ENCODE measurements at places on chromosomes 2 and 18.

DNA sequence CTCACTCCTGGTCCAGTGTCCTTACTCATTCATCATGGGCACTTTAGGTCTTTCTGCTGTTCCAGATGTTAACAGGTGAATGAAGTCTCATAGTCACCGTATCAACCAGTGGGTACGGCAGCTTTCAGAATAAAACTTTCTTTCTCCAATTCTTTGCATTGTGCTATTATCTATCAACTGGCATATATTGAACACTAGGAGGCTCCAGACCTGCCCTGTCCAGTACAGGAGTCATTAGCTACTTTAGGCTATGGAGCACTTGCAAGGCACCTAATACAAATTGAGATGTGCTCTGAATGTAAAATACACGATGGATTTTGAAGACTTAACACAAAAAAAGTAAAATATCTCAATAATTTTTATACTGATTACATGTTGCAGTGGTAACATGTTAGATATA is 43.2 kb upstream of the NEB start:
- peak; percentile 11 for DNase-seq

DNA sequence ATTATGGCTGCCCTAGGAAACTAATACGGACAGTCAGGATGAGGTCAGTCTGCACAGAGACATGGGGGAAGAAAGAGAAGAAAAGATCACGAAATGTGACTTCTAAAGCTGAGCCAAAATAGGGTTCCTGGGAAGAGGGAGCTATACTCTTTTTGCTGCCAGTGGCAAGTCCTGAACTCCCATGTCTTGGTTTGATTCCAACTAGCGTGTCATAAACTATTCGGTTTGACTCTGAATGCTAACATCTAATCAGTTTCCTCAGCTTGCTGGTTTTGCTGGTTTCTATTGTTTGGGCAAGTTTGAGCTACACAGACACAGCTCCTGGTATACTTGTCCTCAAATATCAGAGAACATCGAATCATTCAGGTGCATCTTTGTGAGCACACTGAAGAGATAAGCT is 80.5 kb upstream of the CYP1B1 start:
- no peak for DNase-seq

- DNase-seq = no peak
Observed at GRCh38 chr2:57878171-57878865, 168.3 kb upstream of the VRK2 start.

DNA sequence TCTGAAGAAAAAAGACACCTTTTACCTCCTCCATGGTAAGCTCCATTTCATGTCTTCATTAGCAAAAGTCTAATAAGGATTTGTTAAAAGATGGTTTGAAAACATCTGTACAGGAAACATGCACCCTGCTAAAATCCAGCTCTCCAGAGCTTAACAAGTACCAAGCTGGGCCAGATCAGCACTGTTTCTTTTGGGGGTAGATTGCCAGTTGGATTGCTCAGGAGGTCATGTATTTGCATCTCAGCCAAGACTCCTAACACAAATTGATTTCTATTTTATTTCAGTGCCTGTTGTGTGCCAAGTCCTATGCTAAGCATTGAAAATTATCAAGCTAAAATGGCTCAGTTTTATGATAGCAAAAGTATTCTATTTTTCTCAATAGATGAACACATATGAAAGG is 3.4 kb upstream of the TMEM182 start:
- DNase-seq = no peak

- DNase-seq = no peak
Observed at GRCh38 chr2:40108851-40109250, 329.8 kb upstream of the THUMPD2 start.

DNA sequence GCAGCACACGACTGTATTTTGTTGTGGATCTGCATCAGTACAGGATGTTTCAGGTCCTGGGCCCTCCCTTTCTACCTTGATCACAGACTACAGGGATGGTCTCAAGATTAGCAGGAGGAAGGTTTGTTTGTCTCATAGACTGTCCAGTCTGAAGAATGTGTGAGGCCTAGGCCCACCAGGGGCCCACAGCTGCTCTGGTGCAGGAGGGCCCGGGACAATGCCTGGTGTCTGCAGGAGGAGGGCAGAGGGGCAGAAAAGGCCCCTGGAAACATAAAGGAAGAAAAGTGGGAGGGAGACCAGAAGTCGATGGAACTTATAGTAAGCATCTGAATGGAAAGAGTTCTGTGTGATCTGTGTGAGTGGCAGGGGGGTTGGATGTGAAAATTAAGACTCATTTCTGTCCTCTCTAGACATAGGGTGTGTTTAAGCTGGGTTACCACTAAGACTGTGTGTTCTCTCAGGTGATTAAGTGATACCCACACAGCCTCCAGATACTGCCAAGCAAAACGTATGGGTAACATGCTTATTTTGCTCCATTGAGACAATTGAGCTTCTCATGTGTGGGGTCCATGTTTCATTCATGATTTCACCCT is 33.4 kb upstream of the LPIN2 start:
- DNase-seq = no peak

DNA sequence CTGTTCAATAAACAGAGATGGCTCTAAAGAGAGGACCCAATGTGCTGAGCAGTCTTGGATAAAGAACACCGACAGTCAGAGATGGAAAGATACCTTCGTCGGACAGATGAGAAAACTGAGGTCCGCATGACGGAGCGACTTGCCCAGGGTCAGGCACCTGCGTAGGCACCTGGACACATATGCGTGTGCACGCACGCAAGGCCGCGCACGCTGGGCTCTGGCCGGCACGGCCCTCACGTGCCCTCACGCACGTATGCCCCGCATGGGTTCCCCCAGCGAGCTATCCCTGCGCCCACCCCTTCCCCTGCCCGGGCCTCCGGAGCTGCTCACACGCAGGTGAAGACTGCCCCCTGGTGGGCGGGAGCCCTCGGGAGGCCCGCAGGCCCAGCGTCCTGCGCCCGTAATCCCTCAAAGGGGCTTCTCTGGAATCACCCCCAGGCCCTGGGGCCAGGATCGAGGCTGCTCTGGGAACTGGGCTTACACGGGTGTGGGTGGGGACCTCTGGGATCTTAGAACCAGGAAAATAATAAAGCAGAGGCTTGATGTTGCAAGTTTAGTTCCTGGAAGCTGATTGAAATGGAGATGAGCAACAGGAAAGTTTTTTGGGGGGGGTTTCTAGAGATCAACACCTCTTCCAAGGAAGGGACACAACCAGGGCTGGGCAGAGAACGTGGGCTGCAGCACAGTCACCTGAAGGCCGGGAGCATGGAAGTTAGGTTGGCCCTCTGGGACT is 246.3 kb downstream of the TNS1 start:
- DNase-seq = peak; percentile 67

GRCh38 chr2:42268528-42269151 is 92.4 kb downstream of the COX7A2L start:
- DNase-seq = peak; percentile 20

DNA sequence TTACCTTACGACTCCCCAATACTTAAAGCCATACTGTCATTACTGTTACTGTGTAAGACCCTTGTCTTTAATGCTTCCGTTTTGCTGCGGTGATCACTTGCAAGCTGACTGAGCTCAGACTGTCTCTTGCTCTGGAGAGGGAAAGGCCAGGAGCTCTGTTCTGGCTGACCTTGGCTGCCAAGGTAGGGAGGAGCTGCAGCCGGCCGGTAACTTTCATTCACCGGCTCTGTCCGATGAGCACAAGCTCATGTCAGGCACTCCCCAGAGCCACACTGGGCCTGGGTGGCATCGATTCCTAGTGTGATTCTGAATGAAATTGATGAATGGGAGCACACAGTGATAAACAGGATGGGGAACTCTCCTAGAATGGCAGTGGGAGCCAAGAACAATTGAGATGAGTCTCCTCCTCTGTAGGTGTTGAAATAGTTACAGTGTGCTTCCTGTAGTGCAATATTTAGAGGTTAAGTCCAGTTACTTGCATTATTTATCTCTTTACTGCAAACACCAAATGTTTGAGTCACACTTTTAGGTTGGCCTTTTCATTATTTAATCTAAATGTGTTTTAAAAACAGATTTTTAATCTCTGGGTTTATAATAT is 100.9 kb downstream of the ATP9B start:
- DNase-seq = peak; percentile 24

DNA sequence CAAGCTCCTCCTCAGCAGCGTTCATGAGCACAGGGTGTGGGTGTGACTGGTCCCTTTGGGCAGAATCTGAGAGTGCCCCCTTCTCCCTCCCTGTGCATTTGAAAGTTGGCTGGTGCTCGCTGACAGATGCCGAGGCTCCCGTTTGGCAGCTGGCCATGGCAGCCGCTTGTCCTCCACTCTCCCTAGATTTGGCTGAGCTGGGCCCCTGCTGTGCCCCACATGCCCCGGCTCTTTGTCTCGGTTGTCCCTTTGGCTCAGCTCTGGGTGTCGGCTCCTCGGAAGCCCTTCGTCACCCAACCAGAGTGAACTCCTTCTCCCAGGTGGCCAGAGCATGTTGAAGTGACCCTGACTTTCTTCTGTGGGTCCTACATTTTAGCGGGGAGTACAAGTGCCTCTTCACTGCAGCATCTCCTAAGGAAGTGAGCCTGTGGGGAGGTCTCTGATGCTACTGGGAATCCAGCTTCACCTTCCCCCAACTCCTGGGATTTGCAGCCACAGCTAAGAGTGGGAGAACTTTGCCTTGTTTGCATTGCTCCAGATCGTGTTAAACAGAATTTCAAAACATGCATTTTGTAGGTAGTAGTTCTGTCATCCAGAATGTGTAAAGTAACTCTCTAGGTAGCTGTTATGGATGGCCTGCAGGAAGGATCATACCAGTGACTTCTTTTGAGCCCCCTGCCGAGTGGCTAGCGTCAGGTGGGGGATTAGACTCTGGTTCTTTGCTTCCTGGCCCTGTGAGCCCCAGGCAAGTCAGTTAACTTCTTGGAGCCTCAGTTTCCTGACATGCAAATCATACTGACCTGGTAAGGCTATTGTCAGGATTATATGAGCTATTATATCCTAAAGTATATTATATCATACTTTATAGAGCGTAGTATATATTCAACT is 24.2 kb downstream of the HPCAL1 start:
- DNase-seq = no peak

GRCh38 chr2:234953116-234954031 is 1.6 kb downstream of the SH3BP4 start:
- no peak for DNase-seq

DNA sequence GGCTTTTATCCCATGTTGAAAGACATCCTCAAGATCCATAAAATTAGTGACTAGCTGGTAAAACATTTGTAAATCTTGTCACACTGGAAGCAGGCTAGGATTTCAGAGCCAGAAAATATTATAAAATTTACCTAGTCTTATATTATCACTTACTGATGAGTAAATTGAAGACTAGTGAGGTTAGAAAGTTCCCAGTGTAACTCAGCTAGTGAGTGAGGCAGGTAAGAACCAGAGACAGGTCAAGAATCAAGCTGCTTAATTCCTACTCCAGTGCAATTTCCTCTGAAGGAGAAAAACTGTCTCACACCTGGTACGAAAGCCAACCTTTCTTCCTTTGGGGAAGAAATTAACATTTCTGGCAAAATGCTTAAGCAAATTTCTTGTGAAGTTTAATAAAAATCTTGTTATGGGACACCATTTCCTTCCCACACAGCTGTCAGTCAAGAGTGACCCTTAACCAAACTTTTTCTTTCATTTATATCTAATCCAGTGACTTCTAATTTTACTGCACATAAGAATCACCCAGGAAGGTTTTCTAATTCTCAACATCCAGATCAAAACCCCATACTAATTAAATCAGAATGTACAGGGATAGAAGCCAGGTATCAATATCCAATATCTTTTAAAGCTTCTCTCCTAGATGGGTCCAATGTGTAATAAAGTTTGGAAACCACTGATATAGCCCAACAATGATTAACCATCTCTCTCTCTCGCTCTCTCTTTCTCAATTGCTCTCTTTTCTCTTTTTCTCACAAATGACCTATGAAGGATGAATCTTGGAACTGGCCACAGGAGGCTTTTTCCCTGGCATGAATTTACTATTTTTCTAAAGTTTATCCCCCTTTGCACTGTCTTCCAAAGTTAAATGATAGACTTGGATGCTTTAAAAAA is 264.3 kb upstream of the SLC39A10 start:
- no peak for DNase-seq

DNA sequence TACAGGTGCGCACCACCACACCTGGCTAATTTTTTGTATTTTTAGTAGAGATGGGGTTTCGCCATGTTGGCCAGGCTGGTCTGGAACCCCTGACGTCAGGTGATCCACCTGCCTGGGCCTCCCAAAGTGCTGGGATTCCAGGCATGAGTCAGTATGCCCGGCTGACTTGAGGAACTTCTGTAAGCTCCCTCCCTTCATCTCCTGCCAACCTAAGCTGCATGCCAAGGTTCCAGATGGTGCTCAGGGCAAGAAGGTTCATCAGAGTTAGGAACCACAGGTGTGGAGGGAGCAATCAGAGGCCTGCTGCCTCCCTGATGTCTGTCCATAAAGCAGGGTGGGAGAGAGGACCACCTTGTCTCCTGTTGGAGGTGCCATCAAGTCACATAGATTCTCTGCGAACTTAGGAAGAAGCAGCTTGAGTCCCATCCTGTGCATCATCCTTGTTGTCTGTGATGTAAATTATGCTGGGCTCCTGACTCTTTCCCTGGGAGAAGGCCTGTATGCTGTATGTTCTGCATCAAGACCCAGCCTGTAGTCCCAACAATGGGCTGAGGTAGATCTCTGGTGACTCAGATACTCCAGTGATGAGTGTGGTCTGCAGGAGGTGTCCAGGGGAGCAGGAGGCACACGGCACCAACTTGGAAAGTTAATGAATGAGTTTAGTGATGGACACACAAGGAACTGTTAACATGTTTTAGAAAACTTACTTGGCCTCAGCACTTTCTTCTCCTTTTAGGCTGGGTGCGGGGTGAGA is 53.1 kb downstream of the TMEM17 start:
- DNase-seq = no peak

GRCh38 chr18:55794288-55795052 is 206.5 kb upstream of the TCF4 start:
- no peak for DNase-seq

- peak; percentile 92 for DNase-seq
Observed at GRCh38 chr2:20650877-20651730, at the start of gene HS1BP3. HS1BP3 (minus strand) TSS chr2:20651098; CDS start chr2:20651063, 35 bp downstream.

- DNase-seq = no peak
Observed at GRCh38 chr2:34159901-34160300, 560.8 kb upstream of the FAM98A start.

DNA sequence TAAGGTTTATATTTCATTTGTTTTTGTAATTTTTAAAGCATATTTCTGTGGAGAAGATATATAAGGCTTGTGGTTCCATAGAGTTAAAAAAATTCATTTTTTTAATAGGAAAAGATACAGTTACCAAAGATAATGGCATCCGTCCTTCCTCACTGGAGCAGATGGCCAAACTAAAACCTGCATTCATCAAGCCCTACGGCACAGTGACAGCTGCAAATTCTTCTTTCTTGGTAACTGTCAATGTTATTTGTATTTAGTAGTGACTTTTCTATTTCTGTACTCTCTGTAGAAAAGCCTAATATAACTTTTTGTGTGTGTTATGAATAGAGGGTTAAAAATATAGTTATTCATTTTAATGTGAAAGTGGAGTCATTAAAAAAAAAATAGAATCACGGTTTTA is 35.1 kb downstream of the HADHB start:
- no peak for DNase-seq

DNA sequence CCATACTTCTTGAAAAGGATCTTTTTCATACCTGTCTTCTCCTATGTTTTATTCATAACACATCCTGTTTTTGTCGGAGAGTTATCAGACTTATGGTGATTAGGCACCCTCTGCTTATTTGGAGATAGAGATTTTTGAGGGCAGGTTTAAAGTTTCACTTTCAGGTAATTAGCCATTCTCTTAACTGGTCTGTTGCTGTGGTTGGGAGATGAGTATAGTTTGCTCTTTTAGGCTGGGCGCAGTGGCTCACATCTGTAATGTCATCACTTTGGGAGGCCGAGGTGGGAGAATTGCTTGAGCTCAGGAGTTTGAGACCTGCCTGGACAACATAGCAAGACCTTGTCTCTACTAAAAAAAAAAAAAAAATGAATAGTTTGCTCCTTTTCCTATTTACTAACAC is 25.3 kb downstream of the SFTPB start:
- DNase-seq = no peak

GRCh38 chr2:231917280-231918066 is 8.7 kb downstream of the NPPC start:
- no peak for DNase-seq
